ENCODE measurements at places on chromosomes 4 and X. TPM values are rescaled to one million over a fixed set of nuclear protein-coding genes. Genes with fewer than 3 reads are reported as not detected.

The LNX1 gene
- total RNA-seq, result not detected

The S100P gene
- total RNA-seq, result not detected

DNA sequence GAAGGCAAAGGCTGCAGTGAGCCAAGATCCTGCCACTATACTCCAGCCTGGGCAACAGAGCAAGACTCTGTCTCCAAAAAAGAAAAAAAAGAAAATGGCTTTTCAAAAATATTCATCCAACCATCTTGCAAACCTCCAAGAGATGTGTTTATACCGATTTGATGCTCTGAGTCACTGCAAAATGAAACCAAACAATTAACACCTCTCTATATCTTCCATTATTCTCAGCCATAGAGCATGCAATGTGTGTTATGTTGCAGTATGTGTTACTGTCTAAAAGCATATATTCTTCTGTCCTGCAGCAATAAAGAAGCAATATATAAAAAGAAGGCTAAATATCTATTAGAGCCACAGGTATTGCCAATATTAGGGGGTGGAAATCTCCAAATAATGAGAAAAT lies 51.4 kb downstream of the ARAP2 start:
- H3K27ac ChIP-seq, result no peak overlapping the region
- no peaks in the 10 kb centered on the region for H3K4me1 ChIP-seq
- no peaks in the 10 kb centered on the region for H3K27me3 ChIP-seq
- DNase-seq, result no peak
- H3K36me3 ChIP-seq, result no peaks in the 10 kb centered on the region

The UGT2B17 gene
- total RNA-seq, result not detected

- no peak overlapping the region for H3K27ac ChIP-seq
- no peak overlapping the region for H3K4me3 ChIP-seq
- no peaks in the 10 kb centered on the region for H3K27me3 ChIP-seq
- H3K36me3 ChIP-seq, result no peaks in the 10 kb centered on the region
- H3K4me1 ChIP-seq, result no peaks in the 10 kb centered on the region
- no peak for DNase-seq
Observed at GRCh38 chrX:47796433-47796906, 40.2 kb upstream of the ZNF81 start.

DNA sequence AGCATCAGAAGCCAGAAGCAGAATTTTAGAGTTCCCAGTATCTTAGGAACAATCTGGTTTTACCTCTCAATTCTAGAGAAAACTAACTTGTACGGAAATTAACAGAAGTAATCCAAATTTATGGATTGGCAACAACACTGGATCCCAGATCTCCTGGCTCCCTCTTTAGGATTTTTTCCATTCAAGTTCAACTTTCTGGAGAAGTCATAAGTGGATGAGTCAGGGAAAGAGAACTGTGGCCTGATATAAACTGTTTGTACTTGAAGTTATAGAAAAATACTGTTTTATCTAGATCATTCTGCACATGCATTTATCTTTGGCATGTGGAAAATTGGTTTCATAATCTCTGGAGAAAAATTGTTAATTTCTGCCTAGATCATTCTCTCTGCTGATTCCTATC lies 380.4 kb downstream of the PCDH7 start:
- H3K36me3 ChIP-seq, result no peaks in the 10 kb centered on the region
- H3K27me3 ChIP-seq, result no peaks in the 10 kb centered on the region
- H3K4me1 ChIP-seq, result peaks cover 3% of the 10 kb centered on the region
- no peak overlapping the region for H3K4me3 ChIP-seq
- no peak for DNase-seq
- H3K27ac ChIP-seq, result no peak overlapping the region

DNA sequence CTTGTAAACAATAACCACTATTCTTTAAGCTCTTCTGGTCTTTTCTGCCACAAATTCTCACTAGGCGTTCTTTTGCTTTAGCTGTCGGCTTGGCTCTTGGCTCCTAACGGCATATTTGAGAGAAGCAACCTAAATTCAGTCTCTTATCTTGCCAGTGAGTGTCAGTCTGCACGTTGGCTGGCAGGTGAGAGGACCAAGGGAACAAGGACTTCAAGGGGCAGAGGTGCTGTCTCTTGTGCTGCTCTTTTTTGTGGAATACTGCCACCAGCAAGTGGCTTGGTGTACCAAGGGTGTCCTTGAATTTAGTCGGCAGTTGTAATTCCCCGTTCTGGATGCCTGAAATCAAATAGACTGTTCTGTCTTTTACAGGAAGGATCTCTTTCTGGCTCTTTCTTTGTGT lies 77.8 kb upstream of the SLC4A4 start:
- H3K27me3 ChIP-seq, result no peaks in the 10 kb centered on the region
- no peak for DNase-seq
- no peaks in the 10 kb centered on the region for H3K36me3 ChIP-seq
- peaks cover 3% of the 10 kb centered on the region for H3K4me1 ChIP-seq

The EGF gene
- 28.0 TPM for total RNA-seq

The MSN gene
- total RNA-seq, result 296 TPM

DNA sequence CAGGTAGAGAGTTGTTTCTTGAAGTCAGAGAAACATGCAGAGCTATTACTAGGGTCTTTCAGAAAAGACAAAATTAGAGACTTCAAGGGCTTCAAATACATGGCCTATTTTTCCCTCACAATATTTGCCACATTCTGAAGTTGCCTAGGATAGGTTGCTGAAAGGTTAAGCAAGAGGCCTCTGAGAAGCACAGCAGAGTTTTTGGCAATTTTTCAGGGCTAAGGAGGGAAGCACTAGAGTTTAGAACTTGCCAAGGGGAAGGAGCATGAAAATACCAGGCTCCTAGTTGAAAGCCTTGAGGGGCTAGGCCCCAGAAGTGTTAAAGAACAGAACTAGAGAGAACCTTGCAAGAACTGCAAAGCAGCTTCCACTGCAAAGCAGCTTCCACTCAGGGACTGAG lies 86.4 kb downstream of the ANAPC10 start:
- no peak overlapping the region for H3K27ac ChIP-seq
- peaks cover 12% of the 10 kb centered on the region for H3K4me1 ChIP-seq
- H3K27me3 ChIP-seq, result no peaks in the 10 kb centered on the region

The SGMS2 gene
- total RNA-seq, result 39.5 TPM

GRCh38 chr4:112942997-112943396 lies 106.5 kb upstream of the ANK2 start:
- no peaks in the 10 kb centered on the region for H3K4me1 ChIP-seq
- no peak overlapping the region for H3K4me3 ChIP-seq
- no peak overlapping the region for H3K27ac ChIP-seq
- H3K27me3 ChIP-seq, result peaks cover 7% of the 10 kb centered on the region
- no peak for DNase-seq
- no peaks in the 10 kb centered on the region for H3K36me3 ChIP-seq

DNA sequence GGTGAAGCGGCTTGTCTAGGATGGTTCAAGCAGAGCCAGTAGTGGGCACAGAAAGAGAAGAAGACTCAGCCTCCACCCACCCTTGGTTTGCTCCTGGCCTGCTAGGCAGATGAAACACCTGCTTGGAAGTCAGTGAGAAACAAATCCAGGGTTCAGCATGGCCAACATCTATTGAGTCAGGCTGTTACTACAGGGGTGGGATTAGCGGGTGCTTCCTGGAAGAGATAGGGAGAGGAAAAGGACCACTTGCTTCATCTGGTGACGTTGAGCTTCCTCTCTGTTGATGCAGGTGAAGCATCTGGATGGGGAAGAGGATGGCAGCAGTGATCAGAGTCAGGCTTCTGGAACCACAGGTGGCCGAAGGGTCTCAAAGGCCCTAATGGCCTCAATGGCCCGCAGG lies 3.0 kb downstream of the MAGED2 start:
- H3K27ac ChIP-seq, result no peak overlapping the region
- peaks cover 24% of the 10 kb centered on the region for H3K36me3 ChIP-seq
- no peak overlapping the region for H3K4me3 ChIP-seq
- no peak for DNase-seq
- H3K27me3 ChIP-seq, result no peaks in the 10 kb centered on the region
- H3K4me1 ChIP-seq, result no peaks in the 10 kb centered on the region

DNA sequence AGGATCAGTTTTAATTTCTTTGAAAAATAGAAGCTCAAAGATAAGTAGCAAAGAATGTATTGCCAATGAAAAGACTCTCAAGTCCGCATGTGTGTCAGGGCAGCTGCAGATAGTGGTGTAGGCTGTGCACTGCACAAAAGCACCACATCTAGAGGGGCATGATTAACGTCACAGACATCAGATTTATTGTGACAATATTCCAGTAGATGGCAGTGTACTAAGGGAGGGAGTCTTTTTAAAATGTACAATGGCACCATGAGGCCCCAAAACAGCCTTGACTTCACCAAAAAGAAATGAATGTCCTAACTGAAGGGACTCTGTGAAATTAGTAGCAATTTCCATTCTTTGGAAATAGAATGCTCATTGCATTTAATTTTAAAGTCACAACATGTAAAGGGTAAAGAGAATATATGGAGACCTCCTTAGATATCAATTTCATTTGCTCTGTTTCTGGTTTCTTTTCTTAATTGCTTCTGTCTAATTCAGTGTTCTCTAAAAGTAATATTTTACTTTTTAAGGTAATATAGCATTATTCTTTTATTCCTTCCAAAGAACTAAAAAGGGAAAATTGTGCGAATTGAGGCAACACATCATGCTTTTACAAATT lies 98.4 kb downstream of the ZNF827 start:
- H3K4me1 ChIP-seq, result no peaks in the 10 kb centered on the region
- H3K27me3 ChIP-seq, result no peaks in the 10 kb centered on the region
- H3K4me3 ChIP-seq, result no peak overlapping the region
- peaks cover 50% of the 10 kb centered on the region for H3K36me3 ChIP-seq

DNA sequence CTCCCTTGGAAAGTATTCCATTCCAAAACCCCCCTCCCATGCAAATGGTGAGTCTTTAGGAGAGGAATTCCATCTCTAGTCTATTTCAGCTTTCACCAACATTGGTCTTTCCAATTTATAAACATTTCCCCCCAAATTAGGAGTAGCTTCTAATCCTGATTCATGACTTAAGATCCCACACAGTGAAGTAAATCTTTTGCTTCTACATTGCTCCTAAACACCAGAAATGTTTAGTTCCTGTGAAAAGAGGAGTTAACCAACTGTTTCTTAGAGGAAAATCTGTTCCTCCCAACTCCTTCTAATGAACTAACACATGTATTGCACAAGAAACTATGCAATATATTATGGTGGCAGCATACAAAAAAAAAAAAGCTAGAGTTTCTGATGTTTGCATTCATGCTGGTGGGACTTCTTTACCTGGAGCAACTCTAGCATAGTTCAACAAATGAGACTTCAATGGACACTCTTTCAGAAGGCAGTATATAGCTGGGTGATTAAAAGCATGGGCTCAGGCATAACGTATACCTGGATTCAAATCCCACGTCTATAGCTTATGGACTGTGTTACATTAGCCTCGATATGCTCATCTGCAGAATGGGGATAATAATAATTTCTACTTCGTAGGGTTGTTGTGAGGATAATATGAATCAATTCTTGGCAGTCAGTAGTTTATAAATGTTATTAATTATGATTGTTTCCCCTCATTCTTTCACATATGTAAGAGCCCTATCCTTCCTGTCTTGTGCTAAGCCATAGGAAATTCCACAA lies 131.6 kb upstream of the TMEM164 start:
- no peaks in the 10 kb centered on the region for H3K27me3 ChIP-seq
- no peak overlapping the region for H3K4me3 ChIP-seq
- no peaks in the 10 kb centered on the region for H3K4me1 ChIP-seq
- H3K36me3 ChIP-seq, result no peaks in the 10 kb centered on the region

- no peak for DNase-seq
- no peaks in the 10 kb centered on the region for H3K27me3 ChIP-seq
- no peak overlapping the region for H3K4me3 ChIP-seq
Observed at GRCh38 chr4:43556262-43556661, 663.7 kb downstream of the GRXCR1 start.

- peak within 1 kb of the TSS; percentile 69 for H3K27ac ChIP-seq
- H3K4me1 ChIP-seq, result peaks cover 22% of the 10 kb centered on the region
- peak within 1 kb of the TSS; percentile 80 for H3K4me3 ChIP-seq
Observed at GRCh38 chrX:154490414-154491083, at the start of gene SLC10A3. Gene SLC10A3 (minus strand): TSS chrX:154490629. CDS start chrX:154488940, 1,689 bp downstream.

GRCh38 chr4:113678641-113679040 lies 82.9 kb downstream of the CAMK2D start:
- no peak overlapping the region for H3K4me3 ChIP-seq
- no peak overlapping the region for H3K27ac ChIP-seq
- no peaks in the 10 kb centered on the region for H3K4me1 ChIP-seq
- no peak for DNase-seq
- no peaks in the 10 kb centered on the region for H3K36me3 ChIP-seq

The CNKSR2 gene
- not detected for total RNA-seq

- no peaks in the 10 kb centered on the region for H3K27me3 ChIP-seq
- no peak overlapping the region for H3K27ac ChIP-seq
- no peak for DNase-seq
- peaks cover 6% of the 10 kb centered on the region for H3K4me1 ChIP-seq
Observed at GRCh38 chrX:49199315-49199595, 738 bp downstream of the SYP start.
